Stimulated activated CD4-positive, alpha-beta T cell treated with anti-CD3 and anti-CD28 coated beads, Interleukin-2, amount 100 ng/mL, for 48 hours (primary cell): ENCODE measurements at places on chromosomes 5 and 9.

- no peak for DNase-seq
These were observed 9.9 kb downstream of the TXNDC8 start for GRCh38 chr9:110327716-110328115.

DNA sequence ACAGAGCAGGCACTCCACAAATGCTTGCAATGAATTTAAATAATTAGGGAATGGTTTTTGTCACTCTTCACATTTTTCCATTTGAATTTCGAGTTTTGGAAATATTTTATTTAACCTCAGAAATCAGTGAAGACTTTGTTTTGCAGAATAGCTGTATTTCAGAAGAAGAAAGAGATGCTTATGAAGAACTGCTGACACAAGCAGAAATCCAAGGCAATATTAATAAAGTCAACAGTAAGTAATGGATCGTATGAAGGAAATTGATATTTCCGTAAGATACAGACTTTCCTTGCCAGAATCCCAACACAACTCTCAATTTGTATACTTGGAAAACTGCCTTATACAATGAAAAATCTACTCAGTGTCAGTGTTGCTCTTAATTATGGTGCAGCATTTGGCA, 30.5 kb downstream of the F2RL2 start:
- DNase-seq: no peak

DNA sequence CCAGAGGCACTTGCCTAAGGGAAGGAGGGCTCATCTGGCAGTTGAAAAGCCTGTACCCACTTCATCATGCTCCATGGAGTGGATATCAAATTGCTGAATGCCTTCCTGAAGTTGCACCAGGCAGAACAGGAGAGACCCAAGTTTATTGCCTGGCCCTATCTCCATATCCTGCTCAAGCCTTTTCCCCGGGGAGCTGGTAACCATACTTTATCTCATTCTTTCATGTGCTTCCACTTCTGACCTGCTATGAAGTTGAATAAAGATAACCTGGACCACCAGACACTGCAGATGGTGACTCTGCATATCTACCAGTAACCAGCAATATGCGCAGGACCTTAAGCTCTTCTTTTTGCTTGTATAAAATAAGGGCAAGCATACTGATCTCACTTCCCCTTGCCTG, 1397.5 kb upstream of the CDH6 start:
- DNase-seq: no peak

GRCh38 chr5:97545886-97546535, 363.0 kb upstream of the RIOK2 start:
- DNase-seq: no peak

GRCh38 chr5:121675924-121676323, 175.8 kb upstream of the FTMT start:
- DNase-seq: no peak

DNA sequence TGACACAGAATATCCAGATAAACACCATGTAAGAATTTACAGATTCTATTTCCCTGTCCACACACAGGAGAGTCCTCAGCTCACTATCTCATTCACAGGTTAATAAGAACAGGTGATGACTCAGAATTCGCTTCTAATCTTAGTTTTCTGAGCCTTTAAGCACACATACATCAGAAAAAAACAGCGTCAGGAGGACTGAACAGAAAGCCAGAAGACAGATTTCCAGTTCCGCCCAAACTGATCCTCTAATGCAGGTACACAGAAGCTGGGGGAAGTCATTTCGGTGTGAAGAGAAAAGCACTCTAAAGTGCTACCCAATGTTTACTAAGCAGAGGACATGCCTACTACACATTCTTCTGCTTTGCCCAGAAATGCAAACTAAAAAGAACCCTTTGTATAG, 1.6 kb downstream of the CEMIP2 start:
- DNase-seq: no peak

GRCh38 chr5:135367076-135367475, 32.0 kb downstream of the MACROH2A1 start:
- no peak for DNase-seq

- DNase-seq: no peak
These were observed 8.8 kb downstream of the SPRY4 start for GRCh38 chr5:142316051-142316450.

GRCh38 chr9:111994831-111995458, 98.3 kb downstream of the UGCG start:
- DNase-seq: no peak

- DNase-seq: no peak
These were observed 12.9 kb upstream of the MOB3B start for GRCh38 chr9:27542508-27542907.

GRCh38 chr5:74196233-74196632, 444.3 kb downstream of the ENC1 start:
- no peak for DNase-seq

- DNase-seq: no peak
These were observed 56.9 kb upstream of the RASEF start for GRCh38 chr9:83119873-83120272.

- DNase-seq: no peak
These were observed 66.5 kb downstream of the MARCHF3 start for GRCh38 chr5:126963822-126964375.

GRCh38 chr5:11902201-11902619, 2.0 kb downstream of the CTNND2 start:
- no peak for DNase-seq

GRCh38 chr5:81232464-81233079, 550 bp upstream of the CKMT2 start:
- no peak for DNase-seq

GRCh38 chr5:139284295-139284694, 9.2 kb upstream of the MATR3 start:
- no peak for DNase-seq

- DNase-seq: no peak
These were observed 133.7 kb upstream of the FBXL17 start for GRCh38 chr5:108515517-108516105.

DNA sequence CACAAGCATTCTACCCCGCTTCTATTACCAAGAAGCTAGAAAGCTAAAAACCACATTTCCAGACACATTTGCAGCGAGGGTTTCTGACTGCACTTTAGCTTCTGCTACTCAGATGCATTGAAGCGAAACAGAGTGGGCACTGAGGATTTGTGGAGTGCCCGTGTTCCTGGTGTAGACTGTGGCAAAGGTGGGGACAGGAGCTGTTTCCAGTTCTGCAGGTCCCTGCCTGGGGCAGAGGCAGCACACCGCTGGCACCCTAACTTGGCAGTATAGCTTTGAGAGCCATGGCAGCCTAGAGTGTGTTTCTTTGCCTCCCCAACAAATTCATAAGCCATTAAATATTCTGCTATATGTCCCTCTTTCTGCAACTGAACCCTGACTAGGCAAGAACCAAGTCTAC, 108.6 kb upstream of the SPOCK1 start:
- no peak for DNase-seq

DNA sequence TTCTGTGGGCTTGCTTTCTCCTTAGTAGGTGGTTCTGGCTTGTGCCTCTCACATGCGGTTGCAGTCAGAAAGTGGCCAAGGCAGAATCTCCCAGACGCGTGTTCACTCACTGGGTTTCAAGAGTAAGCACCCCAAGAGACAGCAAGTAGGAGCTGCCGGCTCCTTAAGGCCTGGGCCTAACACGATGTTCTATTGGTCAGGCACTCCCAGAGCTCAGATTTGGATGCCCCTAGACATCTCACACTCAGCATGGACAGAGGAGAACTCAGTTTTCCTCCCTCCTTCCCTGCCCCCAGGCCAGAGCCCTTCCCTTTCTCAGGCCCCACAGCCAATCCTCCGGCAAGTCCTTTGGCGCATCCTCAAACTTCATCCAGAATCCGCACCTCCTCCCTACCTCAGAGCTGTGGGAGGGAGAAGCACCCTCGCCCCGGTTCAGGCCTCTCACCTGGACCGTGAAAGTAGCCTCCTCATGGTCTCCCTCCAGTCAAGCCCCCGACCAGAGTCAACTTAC, 6.5 kb upstream of the CARD19 start:
- no peak for DNase-seq

DNA sequence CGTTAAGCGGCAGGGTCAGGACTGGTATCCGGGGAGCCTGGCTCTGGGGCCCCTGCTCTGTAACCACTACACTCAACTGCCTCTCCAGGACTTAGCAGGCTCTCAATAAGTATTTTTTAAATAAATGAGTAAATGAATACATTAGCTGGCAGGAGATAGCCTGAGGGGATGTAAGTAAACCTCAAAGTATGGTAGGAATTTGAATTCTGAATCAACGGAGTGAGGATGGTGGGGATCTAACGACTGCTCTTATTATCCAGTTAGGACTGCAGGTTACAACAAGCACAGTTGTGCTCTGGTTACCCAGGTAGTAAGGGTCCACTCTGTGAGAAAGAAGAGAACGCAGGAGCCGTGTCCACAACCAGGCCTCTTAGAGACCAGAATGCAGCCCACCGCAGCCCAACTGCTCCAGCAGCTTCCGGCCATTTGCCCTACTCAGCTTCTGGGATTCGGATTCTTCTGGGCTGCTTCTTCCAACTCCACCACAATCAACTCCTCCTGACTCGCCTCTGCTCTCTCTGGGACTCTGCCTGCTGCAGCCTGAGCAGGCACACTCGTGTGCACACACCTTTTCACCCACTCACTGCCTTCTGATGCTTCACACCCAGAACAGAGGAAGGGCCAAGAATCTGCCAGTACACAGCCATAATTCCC, 52.6 kb downstream of the MED27 start:
- no peak for DNase-seq

DNA sequence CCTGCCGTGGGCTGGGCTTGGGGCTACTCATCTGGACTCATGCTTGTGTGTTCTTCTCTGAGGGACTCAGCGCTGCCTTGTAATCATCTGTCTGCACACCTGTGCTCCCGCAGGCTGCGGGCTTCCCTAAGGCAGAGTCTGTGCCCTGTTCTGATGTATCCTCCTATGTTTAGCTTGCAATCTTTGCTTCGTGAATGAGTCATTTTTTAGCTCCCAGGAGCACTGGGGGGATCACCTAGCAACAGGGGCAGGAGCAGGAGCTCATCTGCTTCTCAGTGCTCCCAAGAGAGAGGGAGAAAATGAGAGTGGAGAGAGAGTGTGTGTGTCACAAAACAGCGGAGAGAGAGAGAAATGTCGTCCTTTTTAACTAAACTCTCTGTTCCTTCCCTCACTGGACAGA, 202.4 kb upstream of the ZNF618 start:
- no peak for DNase-seq

GRCh38 chr9:129451089-129451656, 169.7 kb downstream of the C9orf50 start:
- no peak for DNase-seq

GRCh38 chr5:145697251-145697990, 137.7 kb downstream of the PRELID2 start:
- peak; percentile 7 for DNase-seq

DNA sequence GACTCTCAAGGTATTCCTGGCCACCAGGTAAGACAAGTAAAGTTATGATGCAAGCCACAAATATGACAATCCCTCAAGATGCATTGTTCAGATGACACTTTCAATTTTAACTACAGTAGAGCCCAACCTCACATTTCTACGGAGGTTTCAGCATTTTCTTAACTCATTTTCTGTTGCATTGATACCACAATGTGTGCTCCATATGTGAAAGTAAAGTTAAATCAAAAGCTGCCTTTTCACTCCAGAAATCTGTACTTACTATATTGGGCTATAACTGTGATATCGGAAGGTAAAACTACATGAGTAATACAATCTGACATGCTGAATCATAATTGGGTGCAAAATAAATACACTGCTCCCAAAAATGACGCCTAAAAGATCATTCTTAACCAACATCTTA, 333.6 kb upstream of the MEF2C start:
- DNase-seq: no peak

- DNase-seq: no peak
These were observed 2.2 kb downstream of the DCP2 start for GRCh38 chr5:112978836-112979235.

DNA sequence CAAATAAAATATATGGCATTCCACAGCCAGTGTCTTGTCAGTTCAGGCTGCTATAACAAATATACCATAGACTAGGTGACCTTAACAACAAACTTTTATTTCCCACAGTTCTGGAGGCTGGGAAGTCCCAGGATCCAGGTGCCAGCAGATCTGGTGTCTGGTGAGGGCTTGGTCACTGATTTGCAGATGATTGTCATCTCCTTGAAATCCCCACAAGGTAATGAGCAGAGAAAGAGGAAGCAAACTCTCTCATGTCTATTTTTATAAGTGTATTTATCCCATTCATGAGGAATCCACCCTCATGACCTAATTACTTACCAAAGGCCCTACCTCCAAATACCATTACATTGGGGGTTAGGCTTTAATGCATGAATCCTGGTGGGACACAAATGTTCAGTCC, 663.2 kb downstream of the TLR4 start:
- no peak for DNase-seq

GRCh38 chr5:36743891-36744772, 132.4 kb upstream of the NIPBL start:
- no peak for DNase-seq

- no peak for DNase-seq
These were observed 43.7 kb downstream of the GLRX start for GRCh38 chr5:95778713-95779436.

GRCh38 chr9:73441890-73442818, 290.5 kb downstream of the ANXA1 start:
- DNase-seq: no peak

DNA sequence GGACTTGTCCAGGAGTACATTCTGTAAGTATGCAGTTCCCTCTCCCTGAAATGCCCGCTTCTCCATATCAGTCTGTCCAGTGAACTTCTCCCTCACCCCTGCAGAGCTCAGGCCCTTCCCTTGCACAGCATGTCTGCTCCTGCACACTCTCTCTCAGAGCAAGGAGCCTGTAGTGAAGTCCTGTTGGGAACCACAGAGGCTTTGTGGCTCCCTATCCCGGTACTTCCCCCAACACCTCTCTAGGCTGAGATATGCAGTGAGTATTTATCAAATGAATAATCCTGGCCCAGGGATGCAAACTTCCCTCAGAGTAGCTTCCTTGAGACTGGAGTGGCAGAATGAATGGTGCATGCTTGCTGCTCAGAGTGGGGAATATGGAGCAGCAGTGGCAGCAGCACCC, 48.8 kb downstream of the POC5 start:
- DNase-seq: no peak

GRCh38 chr5:39226100-39226451, 6.7 kb upstream of the FYB1 start:
- no peak for DNase-seq

GRCh38 chr5:143131972-143132371, 271.5 kb downstream of the NR3C1 start:
- no peak for DNase-seq

GRCh38 chr5:154047324-154047723, 8.6 kb downstream of the MFAP3 start:
- no peak for DNase-seq

DNA sequence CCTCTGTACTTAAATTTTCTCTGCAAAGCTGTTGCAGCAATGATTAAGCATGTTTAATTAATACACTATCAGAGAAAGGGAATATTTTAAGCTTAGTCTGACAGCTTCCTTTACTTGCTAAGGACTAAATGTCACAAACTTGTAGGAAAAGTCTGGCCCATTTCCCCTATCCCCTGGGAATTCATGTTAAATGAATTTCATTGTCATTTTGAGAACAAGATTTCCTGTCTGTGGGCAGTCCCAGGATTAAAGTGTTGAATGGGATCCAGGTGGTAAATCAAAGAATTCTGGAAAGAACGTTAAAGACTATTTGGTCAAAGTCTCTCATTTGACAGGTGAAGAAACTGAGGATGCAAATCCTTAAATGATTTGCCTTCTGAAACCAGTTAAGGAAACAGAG, 214.8 kb downstream of the MPDZ start:
- DNase-seq: no peak

GRCh38 chr5:154653418-154653763, 101.8 kb upstream of the LARP1 start:
- no peak for DNase-seq

- DNase-seq: no peak
These were observed 52.9 kb downstream of the COMMD10 start for GRCh38 chr5:116137544-116138378.

- no peak for DNase-seq
These were observed 58.1 kb downstream of the HAPLN1 start for GRCh38 chr5:83662558-83662957.
